ENCODE measurements at places on chromosomes 2 and 18.

DNA sequence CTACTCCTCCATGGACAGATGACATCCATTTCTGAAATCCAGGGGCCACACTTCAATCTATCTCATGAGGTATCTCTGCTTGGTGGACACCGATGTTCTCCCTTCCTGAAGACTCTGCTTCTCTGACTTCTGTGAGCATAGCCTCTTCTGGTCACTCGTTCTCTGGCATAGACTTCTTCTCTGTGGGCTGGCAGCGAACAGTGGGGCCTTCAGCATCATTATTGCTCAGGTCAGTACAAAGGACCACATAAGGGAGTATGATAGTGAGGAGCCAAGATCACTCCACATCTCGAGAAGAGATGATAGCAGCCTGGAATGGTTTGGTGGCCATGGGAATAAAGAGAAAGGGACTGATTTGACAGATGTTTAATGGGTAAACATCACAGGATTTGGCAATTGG is 8.0 kb upstream of the KCMF1 start:
- no peak for DNase-seq

DNA sequence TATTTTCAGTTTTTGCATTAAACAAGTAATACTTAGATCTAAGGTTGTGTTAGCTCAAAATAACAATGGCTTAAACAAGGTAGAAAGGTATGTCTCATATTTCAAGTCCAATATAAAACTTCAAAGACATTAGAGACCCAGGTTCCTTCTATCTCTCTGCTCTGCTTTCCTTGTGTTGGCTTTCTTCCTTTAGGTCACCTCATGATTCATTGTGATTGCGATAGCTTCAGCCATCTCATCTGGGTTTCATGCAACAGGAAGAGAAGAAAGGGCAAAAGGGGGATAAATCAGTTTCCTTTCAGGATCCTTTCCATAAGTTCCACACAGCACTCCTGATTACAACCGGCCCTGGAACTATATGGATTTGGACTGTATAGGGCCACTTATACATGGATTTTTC is 16.0 kb upstream of the TBR1 start:
- DNase-seq: peak; percentile 40

- no peak for DNase-seq
These were observed 26.7 kb downstream of the RAB1A start for GRCh38 chr2:65103013-65103715.

DNA sequence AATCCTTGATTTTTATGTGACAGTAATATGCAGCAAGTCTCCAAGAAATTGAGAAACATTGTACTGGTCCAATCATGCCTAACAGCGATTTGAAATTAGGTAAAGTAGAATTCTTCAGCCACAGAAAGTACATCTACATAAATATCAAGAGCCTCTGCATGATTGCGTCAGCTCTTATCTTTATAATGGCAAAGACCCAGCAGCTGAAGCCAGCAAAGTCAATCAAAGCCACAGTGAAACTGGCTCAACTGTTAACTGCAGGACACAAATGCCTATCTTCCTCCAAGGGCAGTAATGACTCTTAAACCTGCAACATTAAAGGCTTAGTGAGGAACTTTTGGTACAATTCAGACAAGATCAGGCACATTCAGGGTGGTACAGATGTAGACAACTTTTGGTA is 102.5 kb downstream of the BARD1 start:
- DNase-seq: peak; percentile 30

DNA sequence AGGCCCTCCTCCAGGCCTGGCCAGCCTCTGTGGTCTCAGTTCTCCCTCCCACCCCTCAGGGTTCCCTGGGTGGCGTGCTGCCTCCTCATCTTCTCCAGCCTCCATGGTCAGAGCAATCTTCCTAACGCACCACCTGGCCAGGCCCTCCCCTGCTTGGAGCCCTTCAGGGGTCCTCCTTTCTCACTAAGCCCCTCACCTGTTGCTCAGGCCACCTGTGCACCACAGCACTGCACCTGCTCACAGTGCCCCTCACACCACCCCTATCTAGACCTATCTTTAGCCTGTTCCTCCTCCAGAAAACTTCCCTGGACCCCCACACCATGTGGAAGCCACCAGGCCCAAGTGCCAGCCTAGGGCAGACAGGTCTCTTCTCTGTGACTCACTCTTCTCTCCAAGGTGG is 267.1 kb downstream of the ATAD2B start:
- DNase-seq: no peak

DNA sequence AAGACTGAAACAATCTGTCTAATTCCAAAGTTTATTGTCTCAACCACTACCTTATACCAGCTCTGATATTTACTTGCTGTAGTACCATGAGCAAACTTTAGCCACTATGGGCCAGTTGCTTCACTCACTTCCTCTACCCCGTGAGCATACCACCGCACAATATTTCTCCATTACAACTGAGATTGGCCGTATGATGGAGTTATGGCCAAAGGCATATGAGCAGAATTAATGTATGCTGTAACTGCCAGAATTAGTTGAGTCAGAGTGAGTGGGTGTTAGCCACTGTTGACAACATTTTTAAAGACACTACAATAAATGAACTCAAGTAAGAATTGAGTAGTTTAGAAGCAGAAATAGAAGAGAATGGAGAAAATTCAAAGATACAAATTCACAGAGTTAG is 69.7 kb downstream of the LRATD1 start:
- DNase-seq: no peak
